ENCODE measurements at places on chromosomes 2 and 18.

- DNase-seq = no peak
Measured at GRCh38 chr2:7094231-7094741, 177.1 kb downstream of the RNF144A start.

DNA sequence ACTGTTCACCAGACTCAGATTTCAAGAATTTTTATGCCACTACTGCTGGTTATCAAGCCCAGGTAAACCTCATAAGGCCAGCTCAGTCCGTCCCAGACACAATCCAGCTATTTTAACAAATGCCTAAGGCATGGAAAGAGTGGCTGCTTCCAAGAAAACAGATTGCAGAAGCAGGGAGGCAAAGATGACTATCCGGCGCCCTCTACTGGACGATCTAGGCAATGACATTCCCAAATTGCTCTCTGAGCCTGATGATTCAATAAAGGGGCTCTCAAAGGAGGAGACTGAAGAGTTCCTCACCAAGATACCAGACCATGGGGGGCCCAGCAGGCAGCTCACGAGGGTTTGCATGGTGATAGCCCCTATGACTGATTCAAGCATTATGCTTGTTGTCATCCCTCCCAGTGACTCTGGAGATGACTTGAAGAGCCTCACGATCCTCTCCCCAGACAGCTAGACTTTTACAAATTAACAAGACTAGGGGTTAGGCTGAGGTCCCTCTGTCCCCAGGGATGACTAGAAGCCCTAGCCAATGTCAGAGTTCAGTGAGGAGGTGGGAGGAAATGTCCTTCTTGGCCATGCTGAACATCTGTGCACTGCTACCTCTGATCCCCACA lies 25.0 kb downstream of the SERPINB8 start:
- peak; percentile 15 for DNase-seq

DNA sequence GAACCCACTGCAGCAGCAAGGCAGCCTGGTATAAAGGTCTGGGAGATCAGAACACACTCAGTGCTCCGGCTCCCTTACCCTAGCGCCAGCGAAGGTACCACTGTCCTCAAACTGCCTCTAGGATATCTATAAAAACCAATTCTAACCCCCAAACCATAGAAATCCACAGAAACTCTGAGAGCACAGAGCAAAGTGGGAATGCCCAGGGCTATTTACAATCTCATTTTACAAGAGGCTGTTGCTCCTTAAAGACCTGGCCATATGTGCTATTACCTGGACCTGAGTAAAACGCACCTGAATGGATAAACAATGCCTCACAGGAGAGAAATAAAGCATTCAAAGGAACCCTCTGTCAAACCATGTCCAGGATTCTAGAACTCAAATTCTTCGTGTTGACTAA lies 4.3 kb downstream of the STK39 start:
- no peak for DNase-seq

DNA sequence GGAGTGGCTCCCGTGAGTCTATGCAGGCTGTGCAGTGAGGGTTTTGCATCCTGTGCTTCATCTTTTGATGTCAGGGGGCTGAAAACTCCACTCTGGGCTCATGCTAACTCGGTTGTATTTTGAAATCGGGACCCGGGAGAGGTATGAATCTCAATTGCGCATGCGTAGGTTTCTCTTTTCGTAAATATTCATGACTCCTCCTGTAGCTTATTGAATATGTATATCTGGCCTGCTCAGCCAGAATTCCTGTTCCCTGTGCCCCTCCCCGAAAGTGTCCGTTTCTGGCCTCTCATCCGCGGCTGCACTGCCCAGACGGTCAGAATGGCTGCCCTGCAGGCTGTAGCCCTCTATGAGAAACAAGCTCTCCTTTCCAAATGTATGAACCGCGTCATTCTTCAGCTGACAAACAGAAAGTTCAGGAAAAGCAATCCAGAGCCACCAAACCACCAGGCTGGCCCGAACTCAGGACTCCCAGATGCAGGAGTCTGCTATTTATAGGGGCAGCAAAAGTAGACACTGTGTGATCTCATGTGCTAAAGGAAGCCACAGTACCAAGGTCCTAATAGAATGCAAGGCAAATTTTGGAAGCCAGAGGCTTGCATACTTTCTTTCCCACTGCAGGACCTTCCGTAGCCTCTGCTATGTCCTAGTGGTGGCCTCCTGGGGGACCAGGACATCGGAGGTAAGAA lies 41.7 kb downstream of the AKAIN1 start:
- no peak for DNase-seq

GRCh38 chr2:55309446-55309845 lies 40.4 kb upstream of the MTIF2 start:
- DNase-seq = no peak

DNA sequence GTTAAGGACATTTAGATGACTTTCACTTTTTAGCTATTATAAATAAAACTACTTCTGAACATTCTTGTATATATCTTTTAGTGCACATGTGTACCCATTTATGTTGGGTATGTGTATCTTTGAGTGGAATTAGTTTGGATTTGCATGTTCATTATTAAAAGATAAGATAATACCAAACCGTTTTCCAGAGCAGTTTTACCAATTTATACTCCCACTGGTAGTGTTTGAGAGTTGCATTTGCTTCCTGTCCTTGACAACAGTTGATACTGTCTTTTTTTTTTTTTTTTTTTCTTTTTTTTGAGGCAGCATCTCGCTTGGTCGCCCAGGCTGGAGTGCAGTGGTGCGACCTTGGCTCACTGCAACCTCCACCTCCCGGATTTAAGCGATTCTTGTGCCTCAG lies 23.3 kb downstream of the SLC30A6 start:
- DNase-seq = no peak

- no peak for DNase-seq
Measured at GRCh38 chr2:46096260-46096659, 200.9 kb upstream of the EPAS1 start.

- no peak for DNase-seq
Measured at GRCh38 chr2:120719491-120719890, 16.2 kb upstream of the GLI2 start.

GRCh38 chr2:238668426-238668825 lies 179.5 kb upstream of the TWIST2 start:
- no peak for DNase-seq

DNA sequence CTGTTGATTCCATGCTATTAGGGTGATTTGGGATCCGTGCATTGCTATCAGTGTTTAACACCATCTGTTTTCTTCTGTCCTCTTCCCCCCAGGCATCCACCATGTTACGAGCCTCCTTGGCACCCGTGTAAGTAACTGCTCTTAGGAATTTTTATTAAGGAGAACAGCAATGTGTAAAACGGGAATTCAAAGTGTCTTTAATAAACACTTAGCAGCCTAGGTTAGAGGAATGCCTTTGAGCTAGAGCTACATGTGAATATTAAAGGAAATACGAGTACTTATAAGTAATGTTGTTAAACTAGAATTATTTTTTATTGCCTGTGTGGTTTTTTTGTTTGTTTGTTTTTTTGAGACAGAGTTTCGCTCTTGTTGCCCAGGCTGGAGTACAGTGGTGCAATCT lies 58.1 kb downstream of the ARMC9 start:
- no peak for DNase-seq

DNA sequence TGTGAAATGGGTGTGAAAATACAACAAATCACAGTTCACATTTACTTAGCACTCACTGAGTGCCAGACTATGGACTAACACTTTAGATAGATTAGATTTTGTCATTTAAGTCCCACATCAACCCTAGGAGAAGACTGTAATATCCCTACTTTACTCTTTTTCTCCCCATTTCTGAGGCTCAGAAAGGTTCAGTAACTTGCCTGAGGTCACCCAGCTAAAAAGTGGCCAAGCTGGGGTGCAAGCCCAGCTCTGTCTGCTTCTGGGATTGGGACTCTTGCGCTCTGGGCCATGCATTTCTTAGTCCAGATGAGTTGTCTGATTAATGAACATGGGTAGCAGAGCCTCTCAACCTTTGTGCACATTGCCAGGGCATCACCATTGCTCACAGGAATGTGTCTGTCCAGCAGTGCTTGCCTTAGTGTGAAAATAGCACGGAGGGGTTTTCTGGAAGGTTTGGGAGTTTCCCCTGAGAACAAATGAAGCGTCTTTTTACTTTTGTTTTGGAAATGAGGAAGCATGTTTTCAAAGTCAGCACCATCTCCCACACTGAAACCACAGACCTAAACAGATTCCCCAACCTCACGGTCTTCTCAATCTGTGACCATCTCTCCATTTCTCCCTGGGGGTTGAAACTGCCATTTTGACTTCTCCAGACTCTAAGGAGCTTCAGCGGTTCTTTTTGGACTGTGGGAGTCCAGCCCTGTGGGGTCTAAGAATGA lies 31.9 kb downstream of the NRP2 start:
- no peak for DNase-seq

DNA sequence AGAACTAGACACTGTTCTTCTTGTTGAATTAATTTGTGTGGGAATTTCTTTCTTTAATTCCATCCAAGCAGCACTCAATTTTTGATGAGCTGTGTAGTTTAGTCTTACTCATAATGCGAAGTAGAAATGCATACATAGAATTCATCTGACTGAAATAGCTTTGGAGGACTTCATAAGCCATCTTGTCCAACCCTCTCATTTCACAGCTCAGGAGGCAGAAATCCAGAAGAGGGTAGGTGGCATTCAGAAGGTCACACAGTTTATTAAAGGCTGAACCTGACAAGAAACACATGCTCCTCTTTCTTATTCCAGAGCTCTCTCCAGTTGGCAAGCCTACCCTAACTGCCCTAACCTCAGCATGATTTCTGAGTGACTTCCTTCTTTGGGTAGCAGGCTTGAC lies 169.2 kb upstream of the NOSTRIN start:
- DNase-seq = no peak

DNA sequence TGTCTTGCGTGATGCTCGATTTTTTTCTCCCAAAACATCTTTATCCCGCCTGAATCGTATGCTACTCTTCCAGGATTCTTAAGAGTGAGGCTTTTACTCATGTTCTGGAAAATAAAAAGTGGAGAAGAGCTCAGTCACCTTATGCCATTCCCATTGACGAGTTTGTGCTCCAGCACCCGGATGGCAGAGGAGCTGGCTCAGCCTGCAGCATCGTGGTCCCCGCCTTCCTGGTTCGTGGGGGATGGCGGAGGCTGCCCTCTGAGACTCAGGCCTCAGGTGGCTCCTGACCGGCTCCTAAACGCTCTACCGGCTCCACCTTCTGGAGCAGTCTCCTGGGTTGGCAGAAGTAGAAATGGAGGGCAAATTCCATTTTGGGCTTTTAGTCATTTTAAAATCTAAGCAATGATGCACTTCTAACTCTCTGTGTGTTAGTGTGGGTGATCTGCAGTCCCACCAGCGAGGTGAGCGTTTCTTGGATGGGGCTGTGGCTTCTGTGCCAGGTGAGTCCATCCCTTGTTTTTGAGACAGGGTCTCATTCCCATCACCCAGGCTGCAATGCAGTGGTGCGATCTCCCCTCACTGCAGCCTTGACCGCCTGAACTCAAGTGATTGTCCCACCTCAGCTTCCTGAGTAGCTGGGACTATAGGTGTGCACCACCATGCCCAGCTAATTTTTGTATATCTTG lies 27.8 kb downstream of the RTP5 start:
- no peak for DNase-seq

DNA sequence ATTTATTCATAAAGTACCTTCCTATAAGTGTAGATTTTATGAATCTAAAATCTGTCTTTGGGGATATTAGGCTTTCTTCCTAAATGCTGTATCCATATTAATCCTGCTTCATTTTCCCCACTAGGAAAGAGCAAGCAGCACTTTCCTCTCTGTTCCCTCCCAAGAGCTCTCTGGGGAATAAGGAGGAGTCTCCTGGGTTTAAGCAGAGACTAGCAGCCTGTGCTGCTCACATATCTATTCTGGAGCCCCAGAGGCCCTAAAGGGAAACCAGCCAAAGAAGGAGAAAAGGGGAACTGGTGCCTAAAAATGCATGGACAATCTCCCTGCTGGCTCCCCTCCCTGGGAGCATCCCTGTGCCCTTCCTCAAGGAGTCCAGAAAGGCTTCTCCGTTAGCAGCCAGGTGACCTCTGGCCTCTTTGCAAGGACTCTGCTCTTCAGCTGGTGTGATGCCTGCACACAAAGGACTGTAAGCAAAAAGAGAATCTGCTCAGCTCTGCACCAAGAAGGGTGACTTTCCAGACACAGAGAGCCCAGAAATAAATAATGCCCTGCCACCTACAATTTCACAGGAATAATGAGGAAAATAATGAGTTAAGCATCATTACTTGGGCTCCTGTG lies 270.6 kb downstream of the SS18 start:
- DNase-seq = no peak

GRCh38 chr2:43083710-43084698 lies 142.4 kb downstream of the ZFP36L2 start:
- no peak for DNase-seq

Data from KG1 (cell line).